Liver (tissue), 10 donors: ENCODE measurements at places on chromosomes 6 and 20. TPM values are rescaled to one million over a fixed set of nuclear protein-coding genes. Genes with fewer than 3 reads are reported as not detected.

Gene COL11A2
- 0.36 TPM for polyA plus RNA-seq

Gene GMNN
- polyA plus RNA-seq = 8.6 TPM

Gene MCCD1
- polyA plus RNA-seq = not detected

Gene XKR7
- polyA plus RNA-seq = not detected

Gene RIPOR3
- 5.6 TPM for polyA plus RNA-seq

Gene RAET1E
- polyA plus RNA-seq = not detected

Gene KCNB1
- polyA plus RNA-seq = 2.5 TPM

Gene AIF1
- polyA plus RNA-seq = 24.9 TPM

Gene LCA5
- polyA plus RNA-seq = 0.39 TPM

Gene PRR18
- polyA plus RNA-seq = 0.98 TPM

Gene PCNA
- 14.1 TPM for polyA plus RNA-seq

Gene ALDH5A1
- polyA plus RNA-seq = 19.5 TPM

Gene TMEM200A
- polyA plus RNA-seq = 0.10 TPM

Gene TFAP2D
- polyA plus RNA-seq = not detected

Gene FAM83D
- polyA plus RNA-seq = 2.6 TPM

Gene ABHD12
- polyA plus RNA-seq = 12.4 TPM

Gene BMP6
- 0.57 TPM for polyA plus RNA-seq

Gene EMILIN3
- 0.05 TPM for polyA plus RNA-seq

Gene ZNF165
- polyA plus RNA-seq = 0.62 TPM

Gene SLC35F1
- polyA plus RNA-seq = not detected

Gene ITPR3
- 0.67 TPM for polyA plus RNA-seq

Gene SLC35B2
- 18.9 TPM for polyA plus RNA-seq

Gene PRDM1
- polyA plus RNA-seq = 0.47 TPM

Gene FAXC
- not detected for polyA plus RNA-seq

Gene RSPO3
- polyA plus RNA-seq = 1.6 TPM

Gene KCNK16
- not detected for polyA plus RNA-seq

Gene EYS
- 0.63 TPM for polyA plus RNA-seq
